AG04450 (cell line): ENCODE measurements at places on chromosomes 1 and 21. TPM values are rescaled to one million over a fixed set of nuclear protein-coding genes. Genes with fewer than 3 reads are reported as not detected.

GPR161 gene
- polyA plus RNA-seq, result 14.1 and 19.4 TPM in 2 replicates

NECTIN4 gene
- polyA plus RNA-seq, result 0.02 and 0.16 TPM in 2 replicates

CRNN gene
- polyA plus RNA-seq, result not detected in 2 replicates

ACTL8 gene
- polyA plus RNA-seq, result 0.05 TPM in 1 of 2 replicates, not detected in the other

NMNAT1 gene
- polyA plus RNA-seq, result 15.8 and 16.4 TPM in 2 replicates

TSNAX gene
- 33.0 and 35.6 TPM in 2 replicates for polyA plus RNA-seq

NR5A2 gene
- polyA plus RNA-seq, result 0.02 TPM in 1 of 2 replicates, not detected in the other

TRIM58 gene
- 0.09 and 0.10 TPM in 2 replicates for polyA plus RNA-seq

RNF115 gene
- polyA plus RNA-seq, result 30.0 and 32.9 TPM in 2 replicates

ARL8A gene
- 50.9 and 58.0 TPM in 2 replicates for polyA plus RNA-seq

MYOM3 gene
- not detected in 2 replicates for polyA plus RNA-seq

RAB42 gene
- polyA plus RNA-seq, result 3.4 and 3.7 TPM in 2 replicates

UBE2U gene
- polyA plus RNA-seq, result not detected in 2 replicates

MROH7 gene
- polyA plus RNA-seq, result 0.05 TPM in 1 of 2 replicates, not detected in the other

KRTAP19-3 gene
- not detected in 2 replicates for polyA plus RNA-seq

GJA8 gene
- polyA plus RNA-seq, result not detected in 2 replicates

THEM5 gene
- not detected in 2 replicates for polyA plus RNA-seq

GPR157 gene
- polyA plus RNA-seq, result 1.1 TPM in 2 replicates

GRCh38 chr1:3262681-3263286 lies 191.7 kb upstream of the ARHGEF16 start:
- no peak for DNase-seq

GRCh38 chr1:81974222-81974841 lies 173.6 kb downstream of the ADGRL2 start:
- DNase-seq, result no peak

DNA sequence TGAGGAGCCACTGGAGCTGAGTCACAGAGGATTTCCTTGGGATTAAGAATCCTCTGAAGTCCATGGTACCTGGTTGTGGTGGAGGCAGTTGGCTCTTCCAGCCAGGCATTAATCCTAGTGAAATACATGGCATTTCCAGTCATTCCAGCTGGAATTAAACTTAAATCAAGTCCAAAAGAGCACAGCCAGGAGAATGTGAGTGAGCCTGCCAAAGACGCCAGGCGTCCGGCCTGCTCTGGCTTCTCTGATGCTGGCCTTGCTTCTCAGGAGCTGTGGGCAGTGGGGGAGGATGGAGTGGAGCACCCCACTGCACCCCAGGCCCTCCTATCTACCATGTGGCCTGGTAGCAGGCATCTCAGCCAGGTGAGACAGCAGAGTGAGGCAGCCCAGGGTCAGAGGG lies 23.4 kb upstream of the TENT5C start:
- no peak for DNase-seq

DNA sequence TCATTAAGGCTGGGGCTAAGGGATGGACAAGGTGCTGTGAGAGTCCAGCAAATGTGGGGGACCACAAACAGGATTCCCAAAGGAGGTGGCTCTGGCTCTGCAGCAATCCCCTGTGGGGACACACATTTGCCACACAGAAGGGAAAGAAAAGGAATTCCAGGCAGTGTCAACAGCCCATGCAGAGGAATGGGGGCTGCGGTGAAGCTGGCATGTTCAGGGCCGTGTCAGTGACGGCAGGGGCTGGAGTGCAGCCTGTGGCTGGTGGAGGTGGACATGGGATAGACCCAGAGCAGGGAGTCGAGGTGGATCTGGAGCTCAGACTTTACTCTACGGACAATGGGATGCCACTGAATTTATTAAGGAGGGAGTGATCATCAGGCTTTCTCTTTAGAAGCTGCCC lies 183.2 kb downstream of the TRABD2B start:
- DNase-seq, result no peak

GRCh38 chr1:195946500-195946899 lies 661.7 kb downstream of the KCNT2 start:
- DNase-seq, result no peak

- no peak for DNase-seq
Measured at GRCh38 chr1:57633056-57633455, 209.2 kb upstream of the DAB1 start.

DNA sequence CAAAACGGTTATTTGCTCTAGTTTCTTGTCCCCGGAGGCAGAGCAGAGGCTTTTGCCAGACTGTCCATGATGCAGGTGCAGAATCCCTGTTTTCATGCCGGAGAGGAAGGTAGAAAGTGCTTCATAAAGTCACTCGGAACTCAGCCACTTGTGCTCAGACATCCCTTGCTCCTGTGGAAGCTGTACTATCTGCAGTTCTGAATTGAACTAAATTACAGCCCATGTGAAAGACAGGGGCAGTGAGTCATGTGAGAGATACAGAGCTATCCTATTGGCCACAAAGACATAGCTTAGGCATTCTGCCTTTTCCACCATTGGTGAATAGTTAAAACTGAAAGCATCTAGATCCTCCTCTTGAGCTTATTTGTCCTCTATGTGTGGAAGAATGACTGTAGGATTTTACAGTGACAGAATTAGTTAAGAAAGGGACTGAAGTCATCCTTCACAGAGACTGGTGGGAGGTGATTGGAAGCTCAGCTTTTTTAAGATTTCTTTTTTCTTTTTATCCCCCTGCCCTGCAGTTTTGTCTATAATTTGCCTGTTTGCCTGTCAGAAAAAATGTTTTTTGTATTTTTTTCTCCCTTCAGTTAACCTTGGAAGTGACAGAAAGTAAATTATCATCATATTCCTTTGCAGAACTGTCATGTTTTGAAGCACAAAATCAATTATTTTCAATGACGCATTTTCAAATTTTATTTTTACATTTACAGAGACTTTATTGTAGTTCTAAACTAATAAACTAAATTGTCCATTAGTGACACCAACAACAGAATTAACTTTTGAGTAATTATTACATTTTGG lies 298.6 kb downstream of the PTPRC start:
- DNase-seq, result peak; percentile 80

- DNase-seq, result no peak
Measured at GRCh38 chr1:9280015-9280860, 12.5 kb upstream of the SPSB1 start.

GRCh38 chr1:221638595-221638994 lies 103.3 kb downstream of the DUSP10 start:
- no peak for DNase-seq

DNA sequence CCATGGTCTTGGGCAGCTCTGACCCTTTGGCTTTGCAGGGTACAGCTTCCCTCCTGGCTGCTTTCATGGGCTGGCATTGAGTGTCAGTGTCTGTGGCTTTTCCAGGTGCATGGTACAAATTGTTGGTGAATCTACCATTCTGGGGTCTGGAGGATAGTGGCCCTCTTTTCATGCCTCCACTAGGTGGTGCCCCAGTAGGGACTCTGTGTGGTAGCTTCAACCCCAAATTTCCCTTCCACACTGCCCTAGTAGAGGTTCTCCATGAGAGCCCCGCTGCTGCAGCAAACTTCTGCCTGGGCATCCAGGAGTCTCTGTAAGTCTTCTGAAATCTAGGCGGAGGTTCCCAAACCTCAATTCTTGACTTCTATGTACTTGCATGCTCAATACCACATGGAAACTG lies 494.5 kb upstream of the LRRC7 start:
- DNase-seq, result no peak

DNA sequence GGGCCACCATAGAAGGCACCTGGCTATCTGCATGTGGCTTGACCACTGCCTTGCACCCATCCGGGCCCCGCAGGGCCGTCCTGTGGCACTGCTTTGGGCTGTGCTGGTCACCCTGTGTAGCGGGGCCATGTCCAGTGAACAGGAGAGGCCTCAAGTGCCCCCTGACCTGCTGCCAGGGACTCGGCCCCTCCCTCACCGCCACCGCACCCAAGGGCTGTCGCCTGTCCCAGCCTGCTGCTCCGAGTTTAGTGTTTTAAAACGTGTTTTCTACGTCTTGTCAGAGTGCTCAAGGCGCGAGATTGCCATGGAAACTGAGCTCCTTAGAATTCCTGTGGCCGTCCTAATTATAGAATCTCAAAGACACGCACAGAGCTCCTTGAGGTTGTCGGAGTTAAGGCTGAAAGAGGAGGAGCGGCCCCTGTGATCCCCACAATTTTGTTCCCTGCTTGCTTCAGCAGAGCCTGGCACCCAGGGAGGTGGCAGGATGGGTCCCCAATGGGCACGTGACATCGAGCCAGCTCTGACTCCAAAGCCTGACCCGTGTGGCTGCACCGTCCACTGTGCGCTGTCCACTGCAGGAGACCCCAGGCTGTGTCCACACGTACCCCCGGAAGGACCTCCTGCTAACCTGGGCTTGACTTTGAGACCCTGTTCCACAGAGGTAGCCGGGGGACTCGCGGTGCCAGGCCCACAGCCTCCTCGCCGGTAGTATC lies 66.2 kb downstream of the FAAP20 start:
- no peak for DNase-seq

GRCh38 chr21:25081096-25081495 lies 526.2 kb downstream of the MRPL39 start:
- DNase-seq, result no peak

DNA sequence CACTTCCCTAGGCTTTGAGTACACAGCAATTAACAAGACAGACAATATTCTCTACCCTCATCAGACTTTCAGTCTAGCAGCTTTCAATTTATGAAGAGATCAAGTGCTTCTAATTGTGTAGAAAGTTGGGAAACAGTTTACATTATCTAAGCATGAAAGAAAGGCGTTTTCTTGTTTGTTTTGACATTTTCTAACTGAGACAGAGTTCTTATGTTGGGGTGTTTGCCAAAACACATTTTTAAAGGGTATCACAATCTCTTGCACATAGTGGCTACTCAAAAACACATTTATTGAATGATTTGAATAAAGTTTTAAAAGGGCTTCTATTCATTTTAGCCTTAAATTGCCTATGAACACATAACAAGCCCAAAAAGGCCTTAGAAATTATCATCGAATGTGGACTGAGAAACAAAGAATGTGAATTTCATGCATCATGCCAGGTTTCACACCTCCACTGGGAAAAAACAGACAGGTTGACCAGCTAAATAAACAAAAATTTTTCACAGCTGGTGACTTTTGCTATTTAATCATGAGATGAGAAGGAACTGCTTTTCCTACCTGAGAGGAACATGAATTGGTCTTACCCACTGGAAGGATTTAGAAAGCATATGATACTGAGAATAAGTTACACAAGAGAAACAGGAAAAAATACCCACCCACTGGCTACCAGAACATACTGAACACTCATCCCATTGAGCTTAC lies 394.5 kb upstream of the PKN2 start:
- no peak for DNase-seq

DNA sequence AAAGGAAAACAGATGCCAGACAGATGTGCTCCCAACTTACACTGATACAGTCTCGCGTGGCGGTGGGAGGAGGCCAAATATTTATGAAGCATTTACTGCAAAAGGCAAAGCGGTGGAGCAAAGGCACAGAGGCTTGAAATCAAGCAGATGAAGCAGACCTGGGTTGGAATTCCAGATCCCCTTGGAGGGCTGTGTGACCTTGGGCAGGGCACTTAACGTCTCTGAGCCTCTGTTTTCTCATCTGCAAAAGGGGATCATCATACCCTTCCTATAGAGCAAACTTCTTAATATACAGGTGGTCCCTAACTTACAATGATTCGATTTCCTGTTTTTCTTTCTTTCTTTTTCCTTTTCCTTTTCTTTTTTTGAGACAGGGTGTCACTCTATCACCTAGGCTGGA lies 54.1 kb downstream of the IGSF21 start:
- no peak for DNase-seq

DNA sequence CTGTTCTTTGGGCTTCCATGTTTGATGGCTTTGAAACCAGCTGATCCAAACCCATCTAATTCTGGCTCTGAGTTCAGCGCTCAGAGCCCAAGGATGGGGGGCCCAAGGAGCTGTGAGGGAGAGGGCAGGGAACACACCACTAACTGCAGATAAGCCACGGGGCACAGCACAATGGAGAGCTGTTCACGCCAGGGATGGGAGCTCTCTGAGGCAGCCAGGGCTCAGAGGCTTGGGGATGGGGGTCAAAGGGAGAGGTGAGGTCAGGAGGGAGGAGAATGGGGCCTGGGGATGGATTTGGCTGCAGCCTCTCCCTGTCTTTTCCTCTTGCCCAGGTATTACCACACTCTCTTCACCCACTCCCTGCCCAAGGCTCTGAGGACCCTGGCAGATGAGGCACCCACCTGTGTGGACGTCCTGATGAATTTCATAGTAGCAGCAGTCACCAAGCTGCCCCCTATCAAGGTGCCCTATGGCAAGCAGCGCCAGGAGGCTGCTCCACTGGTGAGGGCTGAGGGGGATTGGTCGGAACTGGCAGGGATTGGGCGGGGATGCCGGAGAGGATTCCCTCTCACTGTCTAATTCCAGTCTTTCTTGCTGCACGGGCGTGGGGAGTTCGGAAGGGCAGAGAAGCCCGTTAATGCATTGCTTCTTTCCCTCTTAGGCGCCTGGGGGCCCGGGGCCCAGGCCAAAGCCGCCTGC lies 11.3 kb downstream of the SLC30A2 start:
- DNase-seq, result no peak

- no peak for DNase-seq
Measured at GRCh38 chr1:66503841-66504470, 30.0 kb upstream of the SGIP1 start.

- no peak for DNase-seq
Measured at GRCh38 chr1:215744419-215744818, 177.3 kb downstream of the KCTD3 start.

- no peak for DNase-seq
Measured at GRCh38 chr1:96723377-96723776, 1.8 kb downstream of the PTBP2 start.
